ENCODE measurements at places on chromosomes 6 and 20.

DNA sequence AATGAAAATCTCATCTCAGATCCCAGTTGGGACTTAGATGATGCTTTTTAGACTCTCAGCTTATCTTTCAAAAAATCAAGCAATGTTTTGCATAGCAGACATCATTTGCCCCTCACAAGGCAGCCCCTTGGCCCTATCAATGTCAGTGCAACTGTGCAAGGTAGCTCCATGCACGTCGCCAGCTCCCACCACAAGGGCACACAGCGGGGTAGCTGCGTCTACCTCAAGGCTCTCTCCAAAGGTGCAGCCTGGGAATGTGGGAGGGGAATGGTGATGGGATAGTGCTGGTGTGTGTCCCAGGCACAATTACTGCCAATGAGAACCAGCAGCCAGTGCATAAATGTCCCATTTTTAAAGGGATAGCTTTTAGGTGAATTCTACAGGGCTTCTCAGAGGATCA lies 137.5 kb upstream of the SYNDIG1 start:
- no peak for DNase-seq

- no peak for DNase-seq
Measured at GRCh38 chr6:106273087-106273486, 52.5 kb downstream of the ATG5 start.

DNA sequence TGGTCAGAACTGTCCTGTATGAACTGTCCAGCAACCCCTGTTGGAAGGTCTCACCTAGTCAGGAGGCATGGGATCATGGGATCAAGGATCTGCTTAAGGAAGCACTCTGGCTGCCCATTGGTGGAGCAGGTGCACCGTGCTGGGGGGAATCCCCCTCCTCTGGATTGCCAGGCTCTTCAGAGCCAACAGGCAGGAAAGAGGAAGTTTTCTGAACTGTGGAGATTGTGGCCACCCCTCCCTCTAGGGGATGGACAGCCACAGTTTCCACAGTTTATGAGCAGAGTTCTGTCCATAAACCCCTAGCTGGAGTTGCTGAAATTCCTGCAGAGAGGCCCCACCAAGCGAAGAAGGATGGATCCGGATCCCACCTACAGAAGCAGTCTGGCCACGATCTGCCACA lies 13.0 kb upstream of the HLA-DQB1 start:
- DNase-seq, result no peak

DNA sequence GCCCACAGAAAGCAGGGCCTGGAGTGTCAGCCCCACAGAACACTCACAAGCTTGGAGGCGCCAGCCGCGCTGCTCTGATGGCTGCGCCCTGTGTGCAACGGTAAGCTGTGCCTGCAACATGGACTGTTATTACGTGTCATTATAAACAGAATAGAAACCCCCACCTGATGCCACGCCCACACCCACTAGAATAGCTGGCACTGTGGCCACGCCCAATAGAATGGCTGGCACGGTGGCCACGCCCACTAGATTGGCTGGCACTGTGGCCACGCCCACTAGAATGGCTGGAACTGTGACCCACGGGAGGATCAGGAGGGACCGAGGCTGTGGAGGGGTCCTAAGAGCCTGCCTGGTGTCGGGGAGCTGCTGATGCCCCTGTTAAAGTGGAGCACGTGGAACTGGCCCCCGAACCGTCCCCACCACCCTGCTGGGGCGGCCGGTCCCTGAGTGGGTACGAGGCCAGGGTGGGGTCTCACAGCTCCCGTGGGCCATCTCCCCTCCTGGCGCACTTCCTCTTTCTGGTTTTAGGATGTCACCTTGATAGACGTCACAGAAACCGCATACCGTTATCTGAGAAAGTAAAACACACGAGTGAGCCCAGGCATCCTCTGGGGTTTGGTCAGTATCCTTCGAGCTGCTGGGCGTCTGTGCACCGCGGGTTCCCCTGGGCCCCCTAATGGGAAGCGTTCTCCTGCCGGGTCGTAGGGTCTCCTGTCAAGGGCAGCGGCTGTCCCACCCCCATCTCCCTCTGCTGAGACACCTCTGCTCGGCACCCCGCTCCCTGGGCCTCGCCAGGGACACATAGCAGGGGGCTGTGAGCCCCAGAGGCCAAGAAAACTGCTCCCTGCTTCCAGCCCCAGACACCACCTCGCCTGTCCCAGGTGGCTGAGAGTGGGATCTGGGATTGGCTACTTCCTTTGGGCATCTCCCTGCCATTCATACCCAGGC lies 25.4 kb downstream of the SLC17A9 start:
- DNase-seq, result peak; percentile 49

- DNase-seq, result no peak
Measured at GRCh38 chr6:7135755-7136154, 28.0 kb downstream of the RREB1 start.

- no peak for DNase-seq
Measured at GRCh38 chr20:11378252-11378651, 539.4 kb upstream of the BTBD3 start.

GRCh38 chr6:123803504-123804013 lies at the start of gene NKAIN2:
NKAIN2 (plus strand) TSS chr6:123803865.
- DNase-seq, result no peak

DNA sequence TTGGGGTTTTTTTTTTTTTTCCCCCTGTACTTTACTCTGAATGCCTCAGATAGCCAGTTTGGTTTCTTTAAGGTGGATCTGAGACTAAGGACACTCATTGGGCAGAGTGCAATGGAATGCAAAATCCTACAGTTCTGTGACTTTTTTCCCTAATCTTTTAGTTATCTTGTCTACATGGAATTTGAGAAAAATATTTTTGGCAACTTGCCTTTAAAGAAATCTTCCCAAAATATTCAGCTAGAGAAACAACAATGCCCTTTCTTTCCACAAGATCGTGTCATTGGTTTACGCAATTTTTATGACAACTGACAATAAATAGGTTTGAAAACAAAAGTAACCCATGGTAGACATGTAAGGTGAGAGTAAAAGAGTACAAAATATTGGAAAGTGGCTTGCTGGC lies 171.7 kb upstream of the LAMP5 start:
- no peak for DNase-seq

DNA sequence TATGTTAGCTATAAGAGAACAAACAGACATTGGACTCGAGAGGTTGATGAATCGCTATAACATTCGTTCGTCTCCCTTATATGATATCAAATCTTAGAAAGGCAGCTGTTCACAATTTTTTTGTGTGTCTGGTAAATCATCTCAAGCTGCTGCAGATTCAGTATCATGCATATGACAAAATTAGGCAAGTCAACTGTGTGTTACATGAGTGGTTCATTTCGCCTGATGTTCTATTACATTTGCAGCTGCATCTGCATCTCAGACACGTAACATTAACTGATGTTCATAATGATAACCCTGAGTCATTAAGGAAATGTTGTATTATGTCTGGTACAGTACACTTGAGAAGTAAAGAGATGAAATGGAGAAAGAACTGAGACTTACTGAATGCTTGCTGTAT lies 92.1 kb downstream of the NKAIN2 start:
- no peak for DNase-seq

DNA sequence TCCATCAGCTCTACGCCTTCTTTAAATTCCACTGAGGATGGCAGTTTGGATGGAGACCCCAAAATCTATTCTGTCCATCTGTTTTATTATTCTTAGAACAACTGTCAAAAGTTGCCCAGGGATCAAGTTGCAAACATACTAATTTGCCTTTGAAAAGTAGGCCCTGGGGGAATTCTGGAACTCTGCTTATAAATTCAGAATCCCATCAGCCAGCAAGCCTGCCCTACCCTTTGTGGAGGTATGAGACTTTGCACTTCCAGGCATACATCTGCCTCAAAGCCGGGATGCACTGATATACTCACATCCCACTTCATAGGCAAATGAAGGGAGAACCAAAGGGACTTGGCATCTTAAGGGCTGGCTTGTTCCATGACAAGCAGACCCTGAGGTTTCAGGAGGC lies 93.6 kb downstream of the INSM1 start:
- DNase-seq, result no peak

GRCh38 chr6:110217266-110217665 lies 37.0 kb downstream of the CDC40 start:
- DNase-seq, result no peak

DNA sequence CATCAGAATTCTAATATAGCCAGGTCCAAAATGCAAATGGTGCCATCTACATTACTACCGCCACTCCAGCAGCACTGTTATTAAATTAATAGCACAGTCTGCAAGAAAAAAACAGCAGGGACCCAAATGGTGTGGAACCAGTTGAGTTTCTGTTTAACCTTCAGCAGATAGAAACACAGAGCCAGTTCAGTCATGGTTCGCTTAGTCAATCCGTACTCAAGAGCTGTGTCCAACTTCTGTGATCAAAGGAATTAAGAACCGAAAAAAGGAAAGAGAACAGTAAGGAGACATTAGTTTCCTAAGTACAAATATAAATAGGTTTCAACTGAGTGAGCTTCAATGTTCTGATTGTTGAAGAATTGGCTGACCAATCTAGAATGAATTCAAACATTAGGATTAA lies 107.7 kb downstream of the TRDN start:
- no peak for DNase-seq

DNA sequence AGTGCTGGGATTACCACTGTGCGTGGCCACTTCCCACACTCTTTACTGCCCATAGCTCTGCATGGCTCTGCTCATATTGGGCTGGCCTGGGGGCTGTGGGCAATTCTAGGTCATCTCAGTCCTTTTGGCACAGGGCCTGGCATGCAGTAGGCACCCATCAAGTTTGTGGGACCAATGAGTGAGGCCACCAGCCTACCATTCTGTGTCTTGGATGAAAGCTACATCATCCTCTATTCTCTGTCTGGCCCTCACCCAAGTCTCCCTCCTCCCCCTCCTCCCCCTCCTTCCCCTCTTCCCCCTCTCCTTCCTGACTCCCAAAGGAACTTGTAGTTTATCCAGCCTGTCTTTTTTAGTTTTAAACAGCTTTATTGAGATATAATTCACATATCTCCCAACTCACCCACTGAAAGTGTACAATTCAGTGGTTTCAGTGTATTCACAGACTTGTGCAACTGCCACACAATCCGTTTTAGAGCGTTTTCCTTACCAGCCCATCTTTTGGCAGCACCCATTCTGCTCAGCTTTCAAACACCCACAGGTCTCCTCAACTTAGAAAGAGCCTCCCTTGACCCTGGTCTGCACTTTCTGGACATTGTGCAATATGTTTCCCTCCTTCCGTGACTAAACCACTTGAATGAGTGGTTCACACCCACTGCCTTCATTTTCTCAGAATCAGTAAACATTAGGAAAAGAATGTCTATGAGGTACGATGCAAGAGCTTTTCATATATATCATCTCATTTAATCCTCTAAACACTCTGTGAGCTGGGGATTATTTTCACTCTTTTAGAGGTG lies 21.5 kb upstream of the MRPS18A start:
- DNase-seq, result no peak

- no peak for DNase-seq
Measured at GRCh38 chr6:30542404-30542725, 13.9 kb downstream of the GNL1 start.

DNA sequence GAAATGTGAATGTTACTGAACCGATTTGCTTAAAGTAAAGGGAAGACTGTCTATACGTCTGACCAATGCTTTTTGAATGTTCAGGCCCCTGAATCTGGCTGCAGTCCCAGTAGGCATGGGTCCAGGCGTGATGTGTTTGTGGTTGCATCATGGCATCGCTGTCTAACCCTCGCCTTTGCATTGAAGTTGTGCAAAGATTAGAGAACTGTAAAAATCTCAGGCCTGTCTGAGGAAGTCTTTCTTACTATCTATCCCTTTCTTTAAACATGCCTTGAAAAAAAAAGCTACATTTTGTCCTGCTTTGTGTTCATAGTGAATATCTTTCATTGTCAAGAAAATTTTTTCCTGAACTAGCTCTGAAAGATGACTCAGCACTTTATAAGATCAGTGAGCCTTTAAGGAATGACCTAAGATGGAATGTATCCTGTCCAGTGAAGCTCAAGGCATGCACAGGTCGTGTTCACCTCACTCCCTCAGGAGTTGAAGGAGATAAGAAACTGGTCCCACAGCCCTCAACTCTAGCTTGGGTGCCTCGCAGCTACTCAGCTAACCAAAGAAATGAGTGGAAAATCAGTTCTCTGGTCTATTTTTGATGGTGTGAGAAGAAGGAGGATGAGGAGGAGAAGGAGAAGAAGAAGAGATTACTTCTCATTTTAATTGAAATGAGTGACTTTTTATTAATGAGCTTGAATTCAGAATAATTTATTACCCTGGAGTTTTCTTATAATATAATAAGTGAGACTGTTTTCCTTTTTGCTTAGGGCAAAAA lies 48.6 kb downstream of the TPD52L1 start:
- peak; percentile 89 for DNase-seq

DNA sequence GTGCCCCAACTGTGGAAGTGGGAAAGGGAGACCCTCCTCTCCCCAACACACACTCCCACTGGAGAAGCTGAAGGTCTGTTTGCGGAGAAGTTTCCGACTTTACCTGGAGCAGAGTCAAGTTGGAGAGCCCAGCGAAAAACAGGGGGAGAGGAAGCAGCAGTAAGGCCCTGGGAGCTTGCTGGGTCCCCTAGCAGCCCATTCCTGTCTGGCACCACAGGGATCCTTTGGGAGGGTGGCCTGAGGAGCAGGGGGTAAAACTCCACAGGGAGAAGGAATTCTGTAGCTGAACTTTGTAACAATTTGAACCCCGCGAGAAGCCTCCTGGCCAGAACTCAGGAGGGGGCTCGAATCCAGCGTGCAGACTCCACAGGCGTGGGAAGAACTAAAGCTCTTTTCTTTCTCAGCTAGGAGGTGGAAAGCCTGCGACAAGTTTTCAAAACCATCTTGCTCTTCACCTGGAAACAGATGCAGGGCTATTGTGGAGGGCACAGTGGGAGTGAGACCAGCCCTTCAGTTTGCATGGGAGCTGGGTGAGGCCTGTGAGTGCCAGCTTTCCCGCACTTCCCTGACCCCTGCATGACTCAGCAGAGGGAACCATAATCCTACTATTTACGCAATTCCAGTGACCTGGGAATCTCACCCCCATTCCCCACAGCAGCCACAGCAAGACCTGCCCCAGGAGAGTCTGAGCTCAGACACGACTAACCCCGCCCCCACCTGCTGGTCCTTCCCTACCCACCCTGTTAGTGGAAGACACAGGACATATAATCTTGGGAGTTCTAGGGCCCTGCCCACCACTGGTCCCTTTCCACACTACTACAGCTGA lies 25.8 kb downstream of the SERPINB9 start:
- DNase-seq, result peak; percentile 86

GRCh38 chr6:20584100-20584731 lies 50.0 kb downstream of the CDKAL1 start:
- no peak for DNase-seq

GRCh38 chr6:136487759-136488425 lies 62.3 kb downstream of the MAP7 start:
- DNase-seq, result no peak

DNA sequence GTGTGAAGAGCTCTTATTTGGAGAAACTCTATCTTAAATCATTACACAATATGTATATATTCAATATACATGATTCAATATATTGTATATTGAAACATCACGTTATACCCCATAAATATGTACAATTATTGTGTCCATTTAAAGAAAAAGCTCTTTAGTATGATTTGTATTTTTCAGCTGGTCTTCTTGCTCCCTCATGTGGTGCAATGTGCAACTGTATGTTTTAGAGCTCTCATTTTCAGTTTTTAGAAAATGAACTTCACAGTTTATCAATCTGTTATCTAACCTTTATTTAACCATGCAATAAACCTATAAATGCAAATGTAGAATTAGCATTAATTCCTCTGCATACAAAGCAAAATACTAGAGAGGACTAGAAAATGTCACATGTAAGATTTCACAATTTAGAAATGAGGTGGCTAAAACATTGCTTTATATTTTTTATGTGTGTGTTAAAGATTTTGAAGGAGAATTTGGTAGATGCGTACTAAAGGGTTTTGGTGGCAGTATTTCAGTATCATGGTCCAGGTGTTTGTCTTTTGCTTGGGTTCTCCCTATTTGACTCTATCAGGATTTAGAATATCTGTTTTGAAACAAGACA lies 167.1 kb downstream of the PHF3 start:
- DNase-seq, result peak; percentile 29

Measured in A549 (cell line).